ENCODE measurements at places on chromosomes 6 and 20. TPM values are rescaled to one million over a fixed set of nuclear protein-coding genes. Genes with fewer than 3 reads are reported as not detected.

DNA sequence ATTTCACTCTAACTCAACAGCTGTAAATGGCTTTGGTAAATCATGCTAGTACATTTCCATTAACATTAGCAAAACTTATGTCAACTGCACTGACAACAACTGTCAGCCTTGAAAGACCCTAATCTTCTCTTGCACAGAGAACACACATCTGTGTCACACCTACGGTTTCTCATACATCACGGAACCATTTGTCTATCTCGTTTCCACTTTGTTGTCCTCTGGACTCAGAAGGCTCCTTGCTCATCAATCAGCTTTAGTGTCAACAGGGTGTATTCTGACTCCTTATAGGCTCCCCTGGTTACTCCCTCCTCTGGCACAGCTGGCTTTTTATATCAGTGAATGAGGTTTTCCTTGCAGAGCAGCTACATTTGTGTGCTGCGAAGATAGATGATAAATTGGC, 49.3 kb downstream of the CD83 start:
- no peaks in the 10 kb centered on the region for H3K27me3 ChIP-seq
- no peak overlapping the region for H3K4me3 ChIP-seq
- no peaks in the 10 kb centered on the region for H3K4me1 ChIP-seq
- H3K36me3 ChIP-seq, result no peaks in the 10 kb centered on the region
- DNase-seq, result no peak

GRCh38 chr20:17958373-17959256, 10.0 kb downstream of the SNX5 start:
- peak overlapping the region; percentile 41 for H3K27ac ChIP-seq
- no peak overlapping the region for H3K4me3 ChIP-seq
- DNase-seq, result no peak
- H3K36me3 ChIP-seq, result no peaks in the 10 kb centered on the region
- H3K27me3 ChIP-seq, result no peaks in the 10 kb centered on the region

DNA sequence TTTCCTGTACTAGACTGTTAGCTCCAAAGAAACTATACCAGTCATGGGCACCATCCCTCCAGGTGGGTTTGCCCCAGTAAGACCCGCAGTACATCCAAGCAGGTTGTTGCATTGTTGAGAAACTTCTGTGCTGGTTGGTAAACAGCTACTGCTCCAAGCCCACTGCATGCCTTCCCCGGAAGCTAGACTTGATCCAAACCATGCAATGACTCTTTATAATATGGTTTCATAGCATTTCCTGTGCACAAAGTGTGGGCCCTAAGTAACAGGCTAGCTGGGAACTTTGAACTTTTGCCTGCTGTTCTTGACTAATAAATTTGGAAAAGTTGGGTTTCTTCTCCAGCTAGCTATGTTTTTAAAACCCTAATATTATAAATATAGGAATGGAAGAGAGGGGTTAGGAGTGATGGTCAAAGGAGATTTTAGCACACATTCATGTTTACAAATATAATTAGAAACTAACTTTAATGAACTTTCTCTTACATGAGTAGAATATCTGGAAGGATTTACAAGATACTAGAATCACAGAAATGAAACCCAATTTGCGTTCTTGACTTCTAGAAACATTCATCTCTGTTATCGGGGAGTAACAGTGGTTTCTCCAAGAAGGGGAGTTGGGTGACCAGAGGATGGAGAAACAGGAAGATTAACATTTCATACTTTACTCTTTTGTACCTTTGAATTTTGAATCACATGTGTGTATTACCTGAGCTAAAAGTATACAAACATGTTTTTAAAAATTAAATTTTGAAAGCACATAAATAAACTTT, 51.7 kb downstream of the GFOD1 start:
- no peak for DNase-seq
- no peaks in the 10 kb centered on the region for H3K36me3 ChIP-seq
- no peak overlapping the region for H3K4me3 ChIP-seq

The TMEM244 gene
- total RNA-seq, result not detected

- no peaks in the 10 kb centered on the region for H3K36me3 ChIP-seq
- H3K27me3 ChIP-seq, result no peaks in the 10 kb centered on the region
- H3K27ac ChIP-seq, result no peak overlapping the region
- no peak for DNase-seq
- no peak overlapping the region for H3K4me3 ChIP-seq
Observed at GRCh38 chr6:94645191-94645590, 932.1 kb upstream of the MANEA start.

GRCh38 chr20:750801-751200, 17.5 kb downstream of the SLC52A3 start:
- H3K4me1 ChIP-seq, result no peaks in the 10 kb centered on the region
- no peaks in the 10 kb centered on the region for H3K36me3 ChIP-seq
- H3K27me3 ChIP-seq, result no peaks in the 10 kb centered on the region

The ADGRF5 gene
- 4.9 TPM for total RNA-seq

GRCh38 chr6:72064399-72064975, 178.1 kb downstream of the RIMS1 start:
- H3K4me1 ChIP-seq, result no peaks in the 10 kb centered on the region
- no peaks in the 10 kb centered on the region for H3K27me3 ChIP-seq
- H3K27ac ChIP-seq, result no peak overlapping the region
- no peak overlapping the region for H3K4me3 ChIP-seq

DNA sequence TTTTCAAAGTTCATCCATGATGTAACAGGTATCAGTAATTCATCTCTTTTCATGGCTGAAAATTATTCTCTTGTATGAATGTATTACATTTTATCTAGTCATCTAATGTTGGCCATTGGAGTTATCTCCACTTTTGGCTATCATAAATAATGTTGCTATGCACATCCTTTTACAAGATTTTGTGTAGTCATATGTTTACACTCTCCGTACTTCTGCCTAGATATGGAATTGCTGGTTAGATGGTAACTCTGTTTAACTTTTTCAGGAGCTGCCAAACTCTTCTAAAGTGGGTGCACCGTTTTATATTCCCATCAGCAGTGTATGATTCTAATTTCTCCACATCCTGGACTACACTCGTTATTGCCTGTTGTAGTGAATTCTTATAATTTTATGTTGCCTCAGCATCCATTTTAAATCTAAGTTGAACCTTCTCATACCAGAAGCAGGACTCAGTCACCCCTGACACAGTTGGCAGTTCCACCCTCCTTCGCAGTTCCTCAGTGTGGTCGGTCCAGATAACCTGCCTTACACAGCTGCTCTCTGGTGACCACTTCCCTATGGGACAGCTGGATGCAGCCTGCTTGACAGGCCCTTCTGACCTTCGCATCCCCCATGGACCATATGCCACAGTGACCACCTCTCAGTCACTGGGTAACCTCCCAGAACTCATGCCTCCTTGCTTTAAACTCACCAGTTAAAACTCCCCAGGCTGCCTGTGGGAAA, 33.9 kb downstream of the KIZ start:
- no peak overlapping the region for H3K27ac ChIP-seq
- no peaks in the 10 kb centered on the region for H3K27me3 ChIP-seq
- no peak for DNase-seq
- no peaks in the 10 kb centered on the region for H3K4me1 ChIP-seq

The DEFB129 gene
- not detected for total RNA-seq

GRCh38 chr6:130889423-130889822, 62.2 kb downstream of the SMLR1 start:
- H3K36me3 ChIP-seq, result peaks cover 3% of the 10 kb centered on the region
- H3K27me3 ChIP-seq, result no peaks in the 10 kb centered on the region
- DNase-seq, result no peak
- H3K4me1 ChIP-seq, result no peaks in the 10 kb centered on the region
- H3K27ac ChIP-seq, result no peak overlapping the region
- no peak overlapping the region for H3K4me3 ChIP-seq

The ZBP1 gene
- 0.26 TPM for total RNA-seq

- H3K4me1 ChIP-seq, result no peaks in the 10 kb centered on the region
- no peak overlapping the region for H3K4me3 ChIP-seq
- no peaks in the 10 kb centered on the region for H3K36me3 ChIP-seq
- H3K27ac ChIP-seq, result no peak overlapping the region
- H3K27me3 ChIP-seq, result no peaks in the 10 kb centered on the region
- no peak for DNase-seq
Observed at GRCh38 chr6:105836889-105837288, 249.2 kb upstream of the PRDM1 start.

The EYS gene
- total RNA-seq, result not detected

DNA sequence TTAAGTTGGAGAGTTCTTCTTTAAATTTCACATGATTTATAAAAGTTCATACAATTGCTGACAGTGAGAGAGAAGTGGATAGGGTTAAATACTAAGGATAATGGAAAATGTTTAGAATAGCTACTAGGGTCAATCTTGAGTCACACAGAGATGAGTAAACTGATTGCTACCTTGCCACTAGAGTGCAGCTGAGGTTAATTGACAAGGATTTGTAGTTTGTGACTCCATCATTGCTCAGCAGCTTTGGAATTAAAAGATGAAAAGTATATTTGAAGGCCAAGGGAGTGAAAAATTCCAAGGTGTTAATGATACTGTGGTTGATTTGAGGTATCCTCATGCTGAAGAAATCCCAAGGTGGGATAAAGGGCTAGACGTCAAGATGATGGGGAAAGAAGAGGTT, 524.0 kb downstream of the UTRN start:
- peaks cover 6% of the 10 kb centered on the region for H3K4me1 ChIP-seq
- DNase-seq, result no peak
- no peak overlapping the region for H3K4me3 ChIP-seq
- no peak overlapping the region for H3K27ac ChIP-seq
- no peaks in the 10 kb centered on the region for H3K27me3 ChIP-seq

The FUCA2 gene
- total RNA-seq, result 83.1 TPM

DNA sequence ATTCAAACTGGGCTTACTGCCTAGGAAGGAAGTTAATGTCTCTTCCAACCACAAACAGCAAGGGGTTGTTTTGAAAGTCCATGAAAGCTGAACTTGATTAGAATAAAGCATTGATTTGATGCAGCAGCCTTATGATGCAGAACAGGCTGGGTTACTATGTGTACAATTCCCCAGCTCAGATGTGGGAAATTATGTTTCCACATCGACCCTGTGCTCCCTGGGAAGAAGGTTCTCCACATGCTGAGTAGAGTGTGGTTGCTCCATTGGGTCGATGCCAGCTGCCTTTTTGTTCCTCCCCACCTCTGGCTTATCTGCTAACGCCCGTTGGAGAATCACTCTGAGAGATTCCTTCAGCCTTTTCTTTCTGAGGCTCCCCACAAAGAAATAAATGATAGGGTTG, 1.2 kb downstream of the MAS1L start:
- H3K4me3 ChIP-seq, result no peak overlapping the region
- H3K27ac ChIP-seq, result no peak overlapping the region

The RCAN2 gene
- 6.5 TPM for total RNA-seq

DNA sequence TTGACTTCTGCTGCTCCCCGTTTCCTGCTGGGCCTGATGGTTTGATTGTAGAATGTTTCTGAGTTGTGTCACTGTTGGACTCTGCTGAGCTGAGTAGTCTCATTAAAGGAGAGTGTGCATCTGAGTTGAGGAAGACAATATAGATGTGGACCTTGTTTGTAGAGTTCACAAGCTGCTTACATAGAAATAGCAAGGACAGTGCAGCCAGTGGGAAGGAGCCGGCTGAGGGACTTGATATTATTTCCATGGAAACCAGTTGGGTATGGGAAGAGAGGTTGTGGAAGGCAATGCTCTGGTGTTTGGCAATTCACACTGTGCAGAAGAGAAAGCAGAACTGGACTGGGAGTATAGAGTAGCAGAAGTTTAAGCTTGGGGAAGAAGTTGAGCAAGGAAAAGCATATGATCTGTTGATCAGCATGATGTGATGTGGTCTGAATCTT, 14.8 kb downstream of the IGF2R start:
- DNase-seq, result peak; percentile 48
- peaks cover 88% of the 10 kb centered on the region for H3K4me1 ChIP-seq
- H3K4me3 ChIP-seq, result no peak overlapping the region

The SALL4 gene
- 5.9 TPM for total RNA-seq

DNA sequence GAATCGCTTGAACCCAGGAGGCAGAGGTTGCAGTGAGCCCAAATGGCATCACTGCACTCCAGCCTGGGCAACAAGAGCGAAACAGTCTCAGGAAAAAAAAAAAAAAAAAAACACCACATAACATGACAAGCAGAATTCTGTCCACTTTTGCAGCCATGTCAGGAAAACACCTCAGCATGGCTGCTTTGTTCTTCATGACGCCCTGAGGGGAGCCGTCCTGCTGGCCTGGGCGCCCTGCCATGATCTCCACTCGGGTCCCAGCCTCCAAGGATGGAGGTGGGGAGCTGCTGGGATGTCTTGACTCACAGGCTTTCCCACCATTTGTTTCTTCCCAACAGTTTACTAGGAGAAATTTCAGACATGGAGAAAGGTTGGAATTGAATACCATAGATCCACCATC, 42.2 kb downstream of the SNX9 start:
- H3K4me3 ChIP-seq, result no peak overlapping the region
- no peak for DNase-seq
- peaks cover 2% of the 10 kb centered on the region for H3K36me3 ChIP-seq
- H3K27me3 ChIP-seq, result no peaks in the 10 kb centered on the region
- H3K4me1 ChIP-seq, result peaks cover 25% of the 10 kb centered on the region

- peaks cover 20% of the 10 kb centered on the region for H3K4me1 ChIP-seq
- H3K27ac ChIP-seq, result no peak overlapping the region
- DNase-seq, result no peak
Observed at GRCh38 chr6:148803979-148804378, 57.1 kb downstream of the UST start.
